Sciatic nerve (tissue), 2 donors: ENCODE measurements at places on chromosomes 3 and 15.

DNA sequence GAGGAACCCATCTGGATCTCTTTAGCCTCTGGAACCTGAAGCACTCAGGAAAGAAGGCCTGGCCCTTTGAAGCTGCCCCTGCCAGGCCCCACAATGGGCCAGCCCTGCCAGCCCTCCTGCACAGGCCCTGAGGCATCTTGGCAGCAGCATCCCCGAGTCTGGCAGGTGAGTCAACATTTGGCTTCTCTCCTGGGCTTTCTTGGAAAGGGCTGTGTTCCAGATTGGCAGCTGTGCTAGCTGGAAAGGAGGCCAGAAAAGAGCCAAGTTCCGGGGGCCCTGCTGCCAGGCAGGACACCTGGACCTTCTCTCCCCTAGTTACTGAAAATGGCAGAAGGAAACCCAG is 187.2 kb downstream of the SHQ1 start:
- DNase-seq: no peak

GRCh38 chr3:28114893-28115292 is 126.5 kb upstream of the CMC1 start:
- DNase-seq: no peak

- no peak for DNase-seq
These were observed 332.0 kb downstream of the FHIT start for GRCh38 chr3:60919296-60919695.

GRCh38 chr3:9248522-9249271 is 749 bp downstream of the SRGAP3 start:
- no peak for DNase-seq

DNA sequence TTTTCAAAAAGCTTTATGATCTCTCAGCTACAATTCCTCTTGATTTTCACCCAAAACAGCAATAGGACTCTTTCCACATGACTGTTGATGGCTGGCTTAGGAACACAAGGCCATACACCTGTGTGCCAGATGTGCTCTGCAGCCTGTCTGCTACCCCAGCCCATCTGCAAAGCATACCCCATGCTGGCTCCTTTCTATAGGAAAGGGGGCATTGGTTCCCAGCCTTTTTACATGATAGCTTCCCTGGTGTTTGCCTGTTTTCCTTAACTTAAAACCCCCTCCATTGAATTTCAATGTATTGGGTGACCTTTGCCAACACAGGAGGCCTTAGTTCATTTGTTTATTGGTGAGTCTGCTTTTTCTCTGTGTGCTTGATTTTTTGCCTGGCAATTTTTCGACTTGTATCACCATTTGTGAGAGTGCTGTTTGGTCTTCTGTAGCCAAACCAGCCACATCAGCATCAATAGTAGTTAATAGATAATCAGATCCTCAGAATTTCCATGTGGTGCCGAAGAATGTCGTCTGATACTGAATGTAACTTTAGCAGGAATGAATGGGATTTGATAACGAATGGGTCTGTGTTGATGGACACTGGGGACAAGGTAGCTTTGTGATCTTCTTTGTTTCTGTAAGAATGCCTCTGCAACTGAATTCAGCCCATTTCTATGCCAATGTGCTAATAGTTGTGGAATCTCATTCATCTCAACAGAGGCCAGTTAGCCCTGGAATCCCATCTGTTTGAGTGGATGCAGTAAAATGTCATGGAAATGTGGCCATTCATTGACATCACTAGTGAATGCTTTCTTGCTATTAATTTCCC is 272.2 kb upstream of the RARB start:
- no peak for DNase-seq

GRCh38 chr3:45509038-45509767 is 85.3 kb upstream of the LIMD1 start:
- no peak for DNase-seq

GRCh38 chr15:101646672-101647071 is 5.5 kb downstream of the TM2D3 start:
- no peak for DNase-seq

GRCh38 chr15:43184407-43185124 is 637 bp upstream of the CCNDBP1 start:
- DNase-seq: no peak

GRCh38 chr3:48617559-48617958 is 4.0 kb downstream of the TMEM89 start:
- no peak for DNase-seq

DNA sequence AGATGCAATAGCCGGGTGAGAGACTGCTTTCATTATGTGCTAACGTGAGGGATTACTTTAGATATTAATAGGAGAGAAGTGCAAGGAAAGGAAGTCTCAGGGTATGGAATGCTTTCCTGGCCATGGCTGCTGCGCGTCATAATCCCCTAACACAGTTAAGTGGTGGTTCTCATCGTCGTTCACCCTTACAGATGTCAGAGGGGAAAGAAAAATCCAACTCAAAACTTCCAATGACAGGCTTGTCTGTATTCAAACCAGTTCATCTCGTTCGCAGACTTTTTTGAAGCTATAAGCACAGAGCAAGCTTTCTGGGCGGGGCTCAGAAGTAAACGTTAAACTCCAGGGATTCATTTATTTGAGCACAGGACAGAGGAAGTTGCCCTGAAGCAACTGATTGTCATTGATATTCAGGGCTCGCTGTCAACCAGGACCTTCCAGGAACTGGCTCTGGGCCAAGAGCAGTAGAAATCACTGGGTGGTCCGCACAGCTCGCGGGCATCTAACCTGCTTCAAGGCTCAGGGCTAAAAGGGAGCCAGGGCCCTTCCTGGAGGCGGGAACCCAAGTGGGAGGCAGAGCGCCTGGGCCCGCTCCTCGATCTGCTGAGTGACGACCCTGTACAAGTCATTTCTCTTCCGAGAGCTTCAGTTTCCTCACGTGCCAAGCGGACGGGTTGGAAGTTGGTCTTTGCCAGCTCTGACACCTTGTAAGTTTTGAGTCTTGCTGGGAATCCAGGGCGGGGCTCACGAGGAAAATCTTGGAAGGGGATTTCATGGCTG is 1.1 kb upstream of the LPP start:
- DNase-seq: peak; percentile 71

DNA sequence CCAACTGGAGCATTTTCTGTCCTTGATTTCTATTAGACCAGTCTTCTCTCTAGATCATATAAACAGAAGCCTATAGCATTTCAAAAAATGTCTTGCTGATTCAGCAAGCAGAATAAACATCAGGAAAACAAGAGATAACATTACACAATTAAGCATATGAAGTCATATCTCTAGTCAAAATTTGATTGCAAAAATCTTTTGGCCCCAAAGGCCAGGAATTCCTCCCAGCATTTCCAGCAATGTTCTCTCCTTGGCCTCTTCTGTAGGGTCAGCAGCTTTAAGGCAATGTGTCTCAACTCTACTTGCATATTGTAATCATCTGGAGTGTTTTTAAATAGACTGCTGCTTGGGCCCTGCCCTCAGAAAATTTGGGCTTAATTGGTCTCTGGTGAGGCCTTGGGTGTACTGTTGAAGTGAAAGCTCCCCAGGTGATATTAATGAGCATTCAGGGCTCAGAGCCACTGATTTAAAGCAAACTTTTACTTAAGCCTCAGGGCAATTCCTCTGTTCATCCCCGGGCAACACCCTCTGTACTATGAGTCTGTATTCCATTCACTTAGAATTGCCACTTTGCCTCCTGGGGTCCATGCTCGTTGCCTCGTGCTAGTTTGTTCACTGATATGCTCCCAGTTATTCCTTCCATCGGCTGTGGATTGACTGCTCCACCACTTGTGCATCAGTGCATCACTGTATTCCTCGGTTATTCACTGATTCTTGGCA is 1072.6 kb downstream of the ROBO2 start:
- no peak for DNase-seq

- no peak for DNase-seq
These were observed 3.8 kb upstream of the PCOLCE2 start for GRCh38 chr3:142892714-142893113.

DNA sequence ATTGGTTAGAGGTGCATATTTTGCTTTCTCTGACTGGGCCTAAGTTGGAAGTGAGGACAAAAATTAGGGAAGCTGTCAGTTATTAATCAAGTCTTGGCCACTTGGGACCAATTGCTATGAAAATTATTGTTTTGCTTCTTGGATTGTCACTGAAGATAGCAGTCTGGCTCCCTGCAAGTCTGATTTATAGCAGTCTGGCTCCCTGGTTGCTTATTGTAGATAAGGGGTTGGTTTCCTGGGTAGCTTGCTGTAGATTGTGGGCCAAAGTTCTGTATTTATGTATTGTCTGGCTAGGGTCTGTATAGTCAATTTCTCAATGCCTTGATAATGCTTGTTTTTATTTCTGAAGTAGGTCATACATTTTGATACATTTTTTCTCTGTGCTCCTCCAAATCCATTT is 13.3 kb upstream of the DRD3 start:
- DNase-seq: no peak

DNA sequence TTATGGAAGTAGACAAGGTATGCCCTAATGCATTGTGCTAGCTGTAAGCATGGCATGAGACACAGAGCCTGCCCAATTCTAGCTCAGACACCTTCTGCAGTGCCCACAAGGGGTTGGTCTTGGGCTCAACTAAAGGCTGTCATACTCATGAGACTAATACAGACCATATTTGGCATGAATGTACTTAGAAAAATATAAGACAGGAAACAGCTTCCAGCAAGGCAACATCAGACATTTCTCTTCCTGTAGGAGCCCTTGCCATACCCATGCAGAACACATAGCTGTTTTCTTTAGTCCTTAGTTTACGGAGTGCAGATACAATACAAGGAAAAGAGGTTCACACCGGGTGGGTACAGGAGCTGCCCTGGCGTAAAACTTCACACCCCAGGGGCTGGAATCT is 30.5 kb upstream of the NR1I2 start:
- no peak for DNase-seq

DNA sequence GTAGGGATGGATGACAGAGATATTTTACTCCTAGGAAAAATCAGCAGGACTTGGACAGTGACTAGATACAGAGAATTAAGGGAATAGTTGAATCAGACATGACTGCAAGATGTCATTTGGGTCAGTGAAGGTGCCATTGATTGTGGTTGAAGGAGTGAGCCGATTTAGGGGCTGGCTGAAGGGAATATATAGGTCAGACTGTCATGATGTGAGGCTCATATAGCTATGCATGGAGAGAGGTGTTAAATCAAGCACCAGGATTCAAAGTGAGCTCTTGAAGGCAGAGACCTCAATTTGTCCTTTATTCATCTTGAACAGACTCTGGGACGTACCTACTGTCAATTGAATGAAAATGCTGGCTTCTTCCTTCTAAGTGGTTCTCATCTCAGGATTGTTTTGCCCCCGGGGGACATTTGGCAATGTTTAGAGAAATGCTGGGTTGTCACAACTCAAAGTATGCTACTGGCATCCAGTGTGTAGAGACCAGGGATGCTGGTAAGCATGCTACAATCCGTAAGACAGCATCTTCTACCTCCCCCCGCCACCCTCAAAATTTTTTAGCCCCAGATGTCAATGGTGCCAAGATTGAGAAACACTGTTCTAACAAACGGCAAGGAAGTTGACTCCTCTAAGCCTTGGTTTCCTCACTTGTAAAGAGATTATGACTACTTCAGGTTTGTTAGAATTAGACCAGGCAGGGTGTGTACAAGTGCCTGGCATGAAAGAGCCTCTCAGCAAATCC is 7.8 kb downstream of the ATP2C1 start:
- DNase-seq: no peak

DNA sequence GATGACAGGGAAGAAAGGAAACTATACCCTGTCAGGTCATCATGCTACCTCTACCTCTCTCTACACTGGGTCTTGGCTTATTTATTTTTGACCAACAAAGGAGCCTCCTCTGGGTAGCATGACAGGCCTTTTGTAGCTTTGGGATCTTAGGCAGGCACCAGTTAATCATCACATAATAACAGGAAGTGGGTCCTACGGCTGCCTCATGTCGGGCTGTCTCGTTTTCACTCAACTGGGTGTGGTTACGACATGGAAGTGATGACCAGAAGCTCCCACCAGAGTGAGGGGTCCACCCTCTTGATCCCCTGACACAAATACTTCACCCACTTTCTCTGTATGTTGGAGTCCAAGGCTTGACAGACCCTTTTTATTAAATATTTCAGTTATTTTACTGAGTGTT is 105.3 kb downstream of the CD47 start:
- DNase-seq: no peak

DNA sequence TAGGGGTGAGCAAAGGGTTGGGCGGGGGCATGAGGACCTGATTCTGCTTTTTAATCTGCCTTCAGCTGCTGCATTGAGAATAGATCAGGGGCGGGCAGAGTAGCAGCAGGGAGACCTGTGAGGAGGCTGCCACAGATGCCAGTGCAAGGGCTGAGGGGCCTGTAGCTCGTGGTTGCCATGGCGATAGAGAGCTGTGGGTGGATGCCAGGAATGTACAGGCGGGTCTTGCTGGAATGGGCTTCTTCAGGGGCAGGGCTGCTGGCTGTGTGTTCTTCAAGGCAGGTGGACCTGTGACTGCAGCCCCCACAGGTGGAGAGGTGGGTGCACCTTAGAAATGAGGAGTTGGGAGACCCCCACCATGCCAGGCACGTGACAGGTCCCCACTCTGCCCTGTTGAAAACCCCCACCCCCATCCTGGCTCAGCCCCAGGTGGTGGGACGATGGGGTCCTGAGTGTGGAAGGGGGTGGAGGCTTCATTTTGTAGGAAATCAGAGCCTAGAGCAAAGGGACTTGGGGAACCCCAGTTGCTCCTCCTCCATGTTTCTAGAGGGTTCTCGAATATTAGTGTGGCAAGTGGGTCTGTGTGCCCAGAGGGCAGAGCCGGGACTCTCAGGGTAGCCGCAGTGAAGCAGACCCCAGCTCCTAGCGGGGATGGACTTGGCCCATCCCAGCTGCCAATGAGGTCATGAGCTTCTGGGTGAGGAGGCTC is 38.3 kb downstream of the SLC6A6 start:
- no peak for DNase-seq

GRCh38 chr3:20673866-20674265 is 487.9 kb upstream of the SGO1 start:
- DNase-seq: no peak

DNA sequence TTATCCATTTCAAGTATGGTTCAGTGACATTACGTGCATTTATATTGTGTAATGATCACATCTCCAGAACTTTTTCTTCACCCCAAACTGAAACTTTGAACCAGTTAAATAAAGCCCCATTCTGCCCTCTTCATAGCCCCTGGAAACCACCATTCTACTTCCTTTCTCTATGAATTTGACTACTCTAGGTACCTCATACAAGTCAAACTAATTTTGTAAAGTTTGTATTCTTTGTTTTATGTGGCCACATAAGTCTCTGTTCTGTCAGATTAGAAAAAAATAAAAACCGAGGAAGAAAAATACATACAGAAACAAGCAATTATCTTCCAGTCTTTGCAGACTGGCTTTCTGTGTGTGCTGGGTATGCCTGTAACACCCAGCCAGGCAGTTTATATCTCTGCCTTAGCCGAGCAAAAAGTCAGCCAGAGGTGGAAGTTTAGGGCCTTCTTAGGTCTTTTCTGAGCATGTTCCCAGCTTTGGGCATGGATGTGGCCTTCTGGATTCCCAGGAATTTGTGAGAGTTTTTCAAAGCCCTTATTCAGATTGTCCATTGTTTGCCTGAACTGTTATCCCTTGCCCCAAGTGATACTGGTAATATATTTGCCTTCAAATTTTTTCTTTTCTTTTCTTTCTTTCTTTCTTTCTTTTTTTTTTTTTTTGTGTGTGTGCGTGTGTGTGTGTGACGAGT is 6.0 kb upstream of the GRAMD1C start:
- no peak for DNase-seq

DNA sequence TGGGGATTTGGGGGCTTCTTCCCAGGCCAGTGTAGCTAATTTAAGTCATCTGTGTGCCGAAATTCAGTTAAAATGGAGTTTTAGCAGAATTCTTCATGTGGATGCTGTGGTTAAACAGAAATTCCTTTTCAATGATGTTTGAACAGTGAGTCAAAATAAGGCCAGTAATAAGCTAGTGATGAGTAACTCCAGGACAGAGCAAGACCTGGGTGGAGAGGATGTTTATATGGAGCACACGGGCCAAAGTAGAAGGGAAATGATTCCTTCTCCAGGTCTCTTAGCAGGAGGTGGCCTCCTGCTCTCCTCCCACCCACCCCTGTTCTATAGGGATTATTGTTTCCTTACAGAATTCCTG is 31.9 kb upstream of the UACA start:
- no peak for DNase-seq
